ENCODE measurements at places on chromosomes 13 and 19.
A peak's percentile ranks its signal among the peaks of the same experiment; 100 is the strongest.

DNA sequence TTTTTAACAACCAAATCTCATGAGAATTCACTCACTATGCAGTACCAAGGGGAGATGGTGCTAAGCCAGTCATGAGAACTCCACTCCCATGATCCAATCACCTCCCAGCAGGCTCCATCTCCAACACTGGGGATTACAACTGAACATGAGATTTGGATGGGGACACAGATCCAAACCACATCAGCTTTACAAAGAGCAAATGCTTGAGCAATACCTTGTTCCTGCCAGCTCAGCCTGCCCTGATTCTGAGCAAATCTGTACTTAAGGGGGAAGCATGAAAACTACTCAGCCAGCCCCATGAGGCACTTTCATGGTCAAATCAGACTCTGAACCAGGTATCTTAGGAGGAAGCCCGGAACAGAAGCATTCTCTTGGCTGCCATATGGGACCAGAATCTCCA is 259.9 kb downstream of the TBC1D4 start:
- no peak for DNase-seq

- DNase-seq = no peak
These were observed 6.9 kb upstream of the ATF5 start for GRCh38 chr19:49921871-49922795.

GRCh38 chr19:58479736-58480480 is 3.8 kb downstream of the ZNF446 start:
- DNase-seq = no peak

- no peak for DNase-seq
These were observed 323.1 kb downstream of the ZNF536 start for GRCh38 chr19:30695171-30695875.

DNA sequence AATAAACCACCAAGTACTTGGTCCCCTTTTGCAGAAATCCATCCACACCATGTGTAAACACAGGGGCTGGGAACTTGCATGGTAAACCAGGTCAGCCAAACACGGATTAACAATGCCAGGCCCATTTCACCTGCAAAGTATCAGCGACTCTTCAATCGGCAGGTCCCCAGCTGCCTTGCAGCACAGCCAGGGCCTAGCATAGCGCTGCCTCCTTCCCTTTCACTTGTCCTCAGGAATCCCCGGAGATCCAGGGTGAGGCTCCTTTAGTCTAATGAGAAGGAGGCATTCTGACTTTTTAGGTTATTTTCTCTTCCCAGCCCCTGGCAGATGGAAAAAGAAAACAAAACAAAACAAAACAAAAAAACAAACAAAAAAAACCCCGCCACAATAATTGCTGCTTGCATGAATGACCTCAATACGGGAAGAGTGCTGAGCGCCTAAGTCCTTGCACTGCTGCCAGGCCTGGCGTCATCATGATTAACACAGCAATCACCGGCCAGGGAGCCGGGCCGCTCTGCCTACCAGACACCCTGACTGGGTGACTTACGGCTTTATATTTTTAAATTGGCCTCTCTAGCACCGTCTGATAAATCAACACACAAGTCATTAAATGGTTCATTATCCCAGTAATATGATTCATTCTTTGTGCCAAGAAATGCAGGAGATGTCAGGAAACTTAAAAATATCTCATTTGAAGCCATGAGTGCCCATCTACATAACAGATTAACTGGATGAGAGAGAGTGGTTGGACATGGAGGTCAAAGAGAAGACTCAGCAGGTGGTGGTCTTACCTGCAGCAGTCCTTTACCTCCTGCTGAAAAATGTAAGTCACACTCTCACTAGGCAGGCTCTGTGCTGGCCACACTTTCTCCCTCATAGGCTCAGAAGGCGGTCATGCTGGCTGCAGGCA is 692.7 kb downstream of the UQCRFS1 start:
- no peak for DNase-seq

DNA sequence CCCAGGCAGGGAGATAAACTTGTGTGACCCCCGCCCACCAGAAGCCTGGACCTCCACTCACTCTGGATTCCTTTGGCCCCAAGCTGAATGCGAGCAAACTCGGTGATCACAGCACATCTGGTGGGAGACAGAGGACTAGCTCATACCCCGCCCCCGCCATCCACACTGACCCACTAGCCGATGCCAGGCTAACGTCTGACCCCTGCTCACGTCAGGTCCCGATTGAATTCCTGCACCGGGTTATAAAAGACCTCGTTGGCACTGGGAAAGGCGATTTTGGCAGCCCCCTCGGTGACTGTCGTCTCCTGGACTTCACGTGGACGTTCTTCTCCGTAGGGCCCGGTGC is 631 bp downstream of the TRMT1 start:
- no peak for DNase-seq

DNA sequence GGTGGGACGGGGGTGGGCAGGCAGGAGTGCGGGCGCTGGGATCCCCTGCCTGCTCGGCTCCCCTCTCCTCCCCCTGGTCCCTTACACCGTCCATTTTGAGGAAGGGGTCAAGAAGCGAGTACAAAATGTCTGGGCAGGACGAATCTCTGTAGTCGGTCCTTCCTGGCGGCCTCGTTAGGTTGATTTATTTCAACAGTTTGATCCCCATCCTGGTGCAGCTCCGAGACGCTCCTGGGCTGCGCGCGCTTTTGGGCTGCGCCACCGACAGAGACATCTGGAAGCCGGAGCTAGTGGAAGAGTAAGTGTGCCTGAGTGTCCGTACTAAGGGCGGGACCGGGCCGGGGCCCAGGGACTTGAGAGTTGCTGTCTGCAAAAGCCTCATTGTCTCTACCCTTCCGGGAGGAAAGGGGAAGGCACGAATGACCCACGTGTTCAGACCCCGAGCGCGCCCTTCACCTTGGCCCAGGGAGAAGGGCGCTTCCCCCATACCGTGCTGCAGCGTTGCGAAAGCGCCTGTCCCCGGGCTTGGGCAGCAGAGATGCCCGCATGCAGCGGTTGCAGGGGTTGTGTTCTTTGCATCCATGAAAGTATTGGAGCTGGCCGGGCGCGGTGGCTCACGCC is 1.8 kb downstream of the ZNF114 start:
- DNase-seq = no peak

DNA sequence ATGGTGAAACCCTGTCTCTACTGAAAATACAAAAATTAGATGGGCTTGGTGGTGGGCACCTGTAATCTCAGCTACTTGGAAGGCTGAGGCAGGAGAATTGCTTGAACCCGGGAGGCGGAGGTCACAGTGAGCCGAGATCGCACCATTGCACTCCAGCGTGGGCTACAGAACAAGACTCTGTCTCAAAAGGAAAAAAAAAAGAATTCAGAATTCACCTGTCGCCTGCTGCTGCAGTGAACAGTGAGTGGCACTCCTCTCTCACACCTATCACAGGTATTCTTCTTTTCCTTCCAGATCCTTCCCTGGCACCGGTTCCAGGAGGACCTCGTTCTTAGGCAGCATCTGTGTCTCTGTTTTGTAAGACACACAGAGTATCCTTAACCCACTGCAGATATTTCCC is 5.8 kb upstream of the MVB12A start:
- DNase-seq = no peak

GRCh38 chr19:5356428-5356827 is 15.8 kb upstream of the PTPRS start:
- no peak for DNase-seq

DNA sequence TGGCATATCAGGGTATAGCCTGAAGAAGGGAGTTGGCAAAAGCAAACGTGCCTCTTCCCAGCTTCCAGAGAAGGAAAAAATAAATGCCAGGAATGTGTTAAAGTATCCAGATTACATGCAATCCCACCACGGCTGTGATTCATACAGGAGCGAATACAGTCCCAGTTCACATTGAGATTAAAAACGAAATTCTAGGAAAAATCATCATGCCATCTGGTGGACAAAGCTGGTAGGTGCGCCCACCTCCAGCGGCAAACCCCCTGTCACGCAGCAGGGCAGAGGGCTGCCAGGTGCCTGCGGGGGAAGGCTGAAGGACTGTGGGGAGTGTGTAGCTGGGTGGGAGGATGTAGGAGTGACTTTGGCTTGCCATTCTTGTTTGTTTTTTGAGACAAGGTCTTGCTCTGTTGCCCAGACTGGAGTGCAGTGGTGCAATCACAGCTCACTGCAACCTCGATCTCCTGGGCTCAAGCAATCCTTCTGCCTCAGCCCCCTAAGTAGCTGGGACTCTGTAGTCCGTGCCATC is 6.4 kb upstream of the DMWD start:
- peak; percentile 68 for DNase-seq

Measured in CD4-positive, alpha-beta T cell treated with Interleukin-2 at 100 ng/mL for 4 hours (primary cell).